ENCODE measurements at places on chromosomes 3 and 15.

GRCh38 chr3:194086388-194087075 is 49.4 kb upstream of the HES1 start:
- no peak for DNase-seq

- DNase-seq, result no peak
Observed at GRCh38 chr15:27448986-27449385, 478.0 kb downstream of the GABRG3 start.

DNA sequence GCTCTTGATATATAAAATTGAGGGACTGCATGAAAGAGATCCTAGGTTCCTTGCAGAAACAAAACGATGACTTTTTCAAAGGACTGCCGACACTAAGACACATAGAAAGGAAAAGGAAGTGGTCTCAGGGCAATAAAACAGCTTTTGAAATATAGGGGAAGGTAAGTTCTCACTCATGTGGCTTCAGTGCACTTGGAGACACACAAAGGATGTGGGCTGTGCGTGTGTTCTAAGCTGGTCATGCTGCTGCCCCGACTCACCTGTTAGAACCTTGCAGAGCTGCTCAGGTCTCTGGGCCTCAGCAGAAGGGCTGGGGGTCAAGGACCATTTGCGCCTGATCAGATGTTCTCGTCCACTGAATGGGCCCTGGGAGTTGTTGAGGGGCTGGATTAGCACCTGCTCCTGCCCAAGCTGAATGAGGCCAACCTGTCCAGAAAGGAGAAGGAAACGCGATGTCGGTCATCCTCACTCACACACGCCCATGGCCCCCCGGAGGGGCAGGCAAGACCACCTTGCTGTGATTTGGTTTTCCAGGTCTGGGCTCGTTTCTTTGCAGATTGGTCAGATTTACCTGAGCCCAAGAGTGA is 11.1 kb downstream of the ADAMTS17 start:
- DNase-seq, result no peak

- no peak for DNase-seq
Observed at GRCh38 chr3:15009167-15009566, 55.9 kb downstream of the MRPS25 start.

GRCh38 chr3:23002836-23003732 is 200.0 kb upstream of the UBE2E2 start:
- no peak for DNase-seq

GRCh38 chr3:165981318-165981717 is 144.1 kb upstream of the BCHE start:
- DNase-seq, result no peak

GRCh38 chr3:182636646-182637045 is 156.7 kb upstream of the ATP11B start:
- no peak for DNase-seq

DNA sequence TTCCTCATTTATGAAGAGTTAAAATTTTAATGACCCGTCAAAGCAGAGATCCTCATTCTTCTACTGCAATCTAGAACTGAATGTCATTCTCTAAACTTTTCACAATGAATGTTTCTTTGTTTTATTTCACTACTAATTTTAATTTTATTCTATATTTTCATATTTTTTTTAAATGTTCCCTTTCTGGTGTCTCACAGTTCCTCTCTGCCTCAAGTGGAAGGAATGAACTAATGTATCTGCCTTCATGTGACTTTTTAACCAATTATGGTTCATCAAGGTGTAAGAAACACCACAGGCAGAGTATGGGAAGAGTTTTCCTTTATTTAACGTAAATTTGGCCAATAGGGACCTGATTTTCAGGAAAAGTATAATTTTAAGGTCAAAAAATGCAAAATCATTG is 441.7 kb downstream of the EPHA6 start:
- no peak for DNase-seq

- DNase-seq, result no peak
Observed at GRCh38 chr3:162538491-162538890, 1041.9 kb downstream of the OTOL1 start.

GRCh38 chr15:45234562-45235235 is 17.3 kb upstream of the SLC28A2 start:
- DNase-seq, result no peak

GRCh38 chr3:29468187-29468586 is 187.3 kb downstream of the RBMS3 start:
- DNase-seq, result no peak

- DNase-seq, result no peak
Observed at GRCh38 chr3:104885214-104885814, 481.4 kb upstream of the ALCAM start.

DNA sequence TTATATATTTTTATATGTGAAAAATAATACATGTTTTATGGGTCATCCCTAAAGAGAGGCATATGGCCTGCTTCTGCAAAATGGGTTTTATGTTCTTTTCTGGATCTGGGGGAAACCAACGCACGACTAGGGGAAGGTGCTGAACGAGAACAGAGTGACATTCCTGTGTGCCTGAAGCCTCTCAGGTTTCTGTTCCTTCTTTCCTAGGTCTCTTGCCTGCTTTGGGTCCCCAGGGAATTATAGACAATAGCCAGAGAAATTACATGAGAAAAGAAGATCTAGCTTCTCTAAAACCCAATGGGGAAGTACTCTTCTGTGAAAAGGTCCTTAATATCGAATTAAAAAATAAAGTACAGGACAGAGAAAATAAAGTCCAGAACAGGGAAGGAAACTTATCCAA is 66.5 kb downstream of the IGSF11 start:
- DNase-seq, result no peak
